ENCODE measurements at places on chromosomes 6 and 20.

DNA sequence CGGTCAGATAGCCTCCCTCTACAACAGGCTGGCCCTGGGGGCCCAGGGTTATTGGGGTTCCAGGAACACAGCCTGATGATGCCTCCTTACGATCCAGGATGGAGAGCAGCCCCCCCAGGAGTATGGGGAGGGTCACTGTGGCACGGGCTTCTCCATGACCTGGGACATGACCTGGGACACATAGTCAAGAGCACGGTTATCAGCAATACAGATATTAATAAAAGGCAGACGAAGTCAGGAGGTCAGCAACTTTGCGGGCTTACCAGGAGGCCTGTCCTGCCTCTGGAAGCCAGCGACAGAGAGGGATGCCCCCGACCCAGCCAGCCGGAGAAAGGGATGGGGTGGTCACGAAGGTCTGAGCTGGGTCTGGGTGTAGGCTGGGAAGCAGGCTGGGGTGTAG lies 795 bp downstream of the MMP24OS start:
- no peak for DNase-seq

GRCh38 chr6:135322427-135323201 lies 141.5 kb downstream of the MYB start:
- no peak for DNase-seq

DNA sequence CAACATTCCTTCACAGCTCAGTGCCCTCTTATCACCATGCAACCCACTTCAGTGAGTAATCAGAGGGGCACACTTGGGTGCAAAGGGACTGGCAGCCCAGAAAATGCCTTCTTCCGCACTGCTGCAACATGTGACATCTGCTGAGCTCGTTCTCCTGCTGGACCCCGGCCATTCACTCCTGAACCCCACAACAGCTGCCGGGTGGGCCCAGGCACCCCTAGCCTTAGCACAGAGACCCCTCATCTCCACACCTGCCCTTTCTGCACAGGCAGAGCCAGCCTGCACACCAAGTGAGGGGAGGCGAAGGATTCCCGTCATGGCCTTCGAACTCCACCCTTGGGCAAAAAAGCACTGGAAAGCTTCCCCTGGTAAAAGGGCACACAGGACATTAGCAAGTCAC lies 164.3 kb upstream of the RIN2 start:
- no peak for DNase-seq

DNA sequence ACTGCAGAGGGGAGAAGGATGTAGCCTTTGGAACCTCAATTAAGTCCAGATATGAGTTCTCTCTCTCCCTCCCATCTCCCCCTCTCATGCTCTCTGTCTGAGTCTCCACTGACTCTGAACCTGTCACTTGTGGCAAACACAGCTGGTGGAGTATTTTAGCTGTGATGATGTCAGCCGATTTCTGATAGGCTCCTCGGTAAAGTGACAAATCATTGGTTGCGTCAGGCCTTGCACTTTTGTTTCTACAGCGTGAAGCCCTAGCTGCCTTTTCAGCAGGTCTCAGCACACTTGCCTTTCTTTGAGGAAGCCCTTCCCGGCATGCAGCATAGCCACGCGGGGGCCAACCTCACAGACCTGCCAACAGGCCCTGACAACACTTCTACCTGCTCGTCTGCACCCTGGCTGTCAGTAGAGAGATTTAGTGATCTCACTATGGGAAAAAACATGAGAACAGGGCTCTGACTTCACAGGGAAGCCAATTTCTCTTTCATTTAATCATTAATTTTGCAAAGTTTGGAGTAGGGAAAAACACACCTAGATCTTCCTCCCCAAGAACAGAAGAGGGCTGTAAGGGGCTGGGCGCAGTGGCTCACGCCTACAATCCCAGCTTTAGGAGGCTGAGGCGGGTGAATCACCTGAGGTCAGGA lies 84.4 kb downstream of the GMPR start:
- DNase-seq: peak; percentile 80

GRCh38 chr6:107656883-107657282 lies 167.0 kb downstream of the SOBP start:
- no peak for DNase-seq

GRCh38 chr6:86459978-86460377 lies 477.4 kb upstream of the HTR1E start:
- DNase-seq: no peak

- DNase-seq: no peak
Measured at GRCh38 chr6:127784468-127784867, 116.4 kb downstream of the THEMIS start.

- DNase-seq: no peak
Measured at GRCh38 chr6:43831191-43831590, 61.2 kb downstream of the VEGFA start.

DNA sequence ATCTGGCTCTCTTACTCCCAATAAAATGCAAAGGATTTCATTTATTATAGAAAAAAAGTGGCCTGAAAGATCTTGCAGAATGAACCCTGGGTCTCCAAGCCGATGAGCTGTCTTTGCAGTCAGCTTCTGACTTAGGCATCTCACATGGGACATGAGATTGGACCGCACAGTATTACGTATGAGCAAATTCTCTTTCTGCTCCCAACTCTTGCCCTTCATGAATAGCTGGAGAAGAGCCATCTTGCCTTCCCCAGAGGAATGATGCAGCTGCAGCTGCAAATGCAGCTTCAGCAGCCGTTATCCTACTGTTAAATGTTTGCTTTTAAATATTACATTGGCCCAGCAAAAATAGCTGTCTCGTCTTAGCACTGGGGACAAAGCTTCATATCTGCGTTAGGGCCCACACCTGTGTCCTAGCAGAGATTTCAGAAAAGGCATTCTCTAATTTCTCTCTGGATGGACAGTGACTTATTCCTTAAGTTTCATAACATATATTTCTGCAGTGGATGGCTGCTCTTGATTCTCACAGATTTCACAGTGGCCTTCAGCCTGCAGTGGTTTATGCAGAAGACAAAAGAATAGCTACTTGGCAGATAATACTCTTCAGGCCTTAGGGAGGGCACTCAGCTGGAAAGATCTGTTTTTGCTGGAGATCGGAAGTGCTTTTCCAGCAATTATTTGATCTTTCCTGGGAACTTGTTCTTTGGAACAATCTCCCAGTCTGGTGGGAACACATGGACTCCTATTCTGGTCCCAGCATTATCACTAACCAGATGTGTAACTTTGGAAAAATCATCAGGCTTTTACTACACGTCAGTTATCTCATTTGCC lies 129.2 kb downstream of the FYN start:
- no peak for DNase-seq

- DNase-seq: no peak
Measured at GRCh38 chr6:22361576-22361975, 64.7 kb upstream of the PRL start.

DNA sequence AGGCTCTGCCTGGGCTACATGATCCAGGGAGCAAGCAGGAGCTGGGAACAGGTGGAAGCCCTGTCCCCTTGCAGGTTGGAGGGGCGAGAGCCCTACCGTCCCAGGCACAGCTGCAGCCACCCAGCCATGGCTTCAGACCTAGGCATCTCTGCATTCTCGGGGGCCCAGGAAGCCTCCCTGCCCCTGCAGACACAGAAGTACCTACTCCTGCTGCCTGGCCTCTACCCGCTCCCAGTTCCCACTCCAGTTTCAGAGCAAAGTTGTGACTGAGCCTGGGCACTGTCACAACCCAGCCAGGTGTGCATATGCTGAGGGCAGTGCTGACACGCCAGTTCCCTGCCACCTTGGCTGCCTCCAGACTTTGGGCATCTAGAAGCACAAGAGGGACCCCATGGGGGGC lies 645.9 kb downstream of the HTR1B start:
- DNase-seq: no peak

DNA sequence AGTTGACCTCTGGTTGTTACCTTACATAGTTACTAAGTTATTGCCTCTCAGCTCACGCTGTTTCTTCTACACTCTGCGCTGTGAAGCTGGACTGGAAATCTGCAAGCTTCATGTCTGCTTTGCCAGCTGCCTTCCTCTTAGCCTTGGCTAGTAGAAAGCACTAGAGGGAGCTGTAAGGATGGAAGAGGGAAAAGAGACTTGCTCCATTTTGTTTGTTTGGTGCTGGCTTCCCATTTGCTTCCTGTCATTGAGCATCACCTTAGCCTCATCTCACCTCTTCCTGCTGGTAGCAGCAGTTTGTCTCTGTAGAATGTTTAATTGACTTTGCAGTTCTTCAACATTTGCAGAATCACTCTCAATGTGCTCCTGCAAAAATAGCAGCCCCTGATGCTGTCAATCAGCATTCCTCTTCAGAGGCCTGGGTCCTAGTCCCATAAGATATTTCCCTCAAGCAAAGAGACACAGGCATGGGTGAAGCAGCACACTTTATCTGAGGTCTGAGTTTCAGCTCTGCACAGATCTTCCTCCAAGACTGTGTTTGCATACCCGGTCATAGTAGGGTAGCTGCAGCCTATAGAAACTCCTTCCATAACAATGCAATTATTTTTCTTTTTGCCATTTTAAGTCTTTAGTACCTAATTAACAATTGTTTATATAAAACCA lies 302.2 kb upstream of the EPHA7 start:
- DNase-seq: no peak

GRCh38 chr6:40457261-40457660 lies 129.9 kb downstream of the LRFN2 start:
- DNase-seq: no peak

DNA sequence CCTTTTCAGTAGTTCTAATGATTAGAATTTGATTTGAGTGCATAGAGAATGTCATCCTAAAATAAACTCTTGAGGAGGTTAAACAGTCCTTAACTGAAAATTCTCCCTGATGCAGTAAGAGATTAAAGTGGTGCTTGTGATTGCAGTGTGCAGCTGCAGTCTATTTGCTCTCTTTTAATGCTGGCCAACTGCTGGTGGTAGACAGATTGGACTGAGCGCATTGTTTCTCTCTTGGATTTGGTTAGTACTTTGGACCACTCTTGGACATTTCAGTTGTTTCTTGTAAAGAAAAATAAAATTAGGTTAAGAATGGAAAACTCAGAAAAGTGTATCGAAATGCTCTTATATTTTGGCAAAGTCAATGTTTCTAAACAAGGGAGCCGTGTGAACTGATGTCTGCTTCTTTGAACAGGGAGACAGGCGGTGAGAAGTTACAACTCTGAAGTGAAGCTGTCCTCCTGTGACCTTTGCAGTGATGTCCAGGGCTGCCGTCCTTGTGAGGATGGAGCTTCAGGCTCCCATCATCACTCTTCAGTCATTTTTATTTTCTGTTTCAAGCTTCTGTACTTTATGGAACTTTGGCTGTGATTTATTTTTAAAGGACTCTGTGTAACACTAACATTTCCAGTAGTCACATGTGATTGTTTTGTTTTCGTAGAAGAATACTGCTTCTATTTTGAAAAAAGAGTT lies 127.2 kb downstream of the CD109 start:
- no peak for DNase-seq

- DNase-seq: no peak
Measured at GRCh38 chr6:81556551-81556950, 195.9 kb downstream of the TENT5A start.

DNA sequence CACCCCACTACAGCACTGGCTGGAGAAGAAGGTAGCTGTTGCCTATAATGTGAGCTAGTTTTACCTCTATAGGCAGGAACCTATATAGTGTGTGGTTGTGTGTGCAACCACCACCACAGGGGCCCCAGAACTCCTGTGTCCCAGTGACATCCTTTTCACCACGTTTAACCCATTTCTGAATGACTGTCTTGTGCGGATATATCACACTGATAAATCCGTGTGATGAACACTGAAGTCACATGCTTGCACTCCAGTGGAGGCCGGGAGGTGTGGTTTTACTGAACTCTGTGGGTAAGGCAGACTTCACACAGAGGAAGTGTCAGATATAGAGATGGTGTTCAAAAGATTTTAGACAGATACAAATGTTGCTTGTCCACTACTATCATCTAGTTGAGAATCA lies 32.5 kb downstream of the SDHAF4 start:
- no peak for DNase-seq

- DNase-seq: no peak
Measured at GRCh38 chr6:137808836-137809315, 58.2 kb upstream of the TNFAIP3 start.

DNA sequence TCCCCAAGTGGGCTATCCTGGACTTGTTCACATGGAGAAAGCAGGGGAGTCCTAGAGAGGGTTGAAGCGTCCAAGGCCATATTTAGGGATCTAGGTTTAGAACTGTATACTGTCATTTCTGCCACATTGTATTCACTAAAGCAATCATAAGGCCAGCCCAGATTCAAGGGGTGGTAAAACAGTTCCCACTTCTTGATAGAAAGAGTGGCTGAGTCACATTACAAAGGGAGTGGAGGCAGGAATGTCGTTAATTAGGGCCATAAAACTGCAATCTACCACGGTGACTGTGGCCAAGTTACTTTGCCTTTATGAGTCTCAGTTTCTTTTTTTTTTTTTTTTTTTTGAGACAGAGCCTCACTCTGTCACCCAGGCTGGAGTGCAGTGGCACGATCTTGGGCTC lies 7.4 kb upstream of the UBR2 start:
- no peak for DNase-seq

GRCh38 chr6:38460186-38460585 lies 179.5 kb downstream of the BTBD9 start:
- no peak for DNase-seq

- DNase-seq: no peak
Measured at GRCh38 chr6:108446629-108447150, 114.0 kb upstream of the FOXO3 start.

- DNase-seq: no peak
Measured at GRCh38 chr20:63699466-63700198, 3.2 kb downstream of the TNFRSF6B start.

- DNase-seq: no peak
Measured at GRCh38 chr6:34955442-34955841, 66.4 kb downstream of the ANKS1A start.

DNA sequence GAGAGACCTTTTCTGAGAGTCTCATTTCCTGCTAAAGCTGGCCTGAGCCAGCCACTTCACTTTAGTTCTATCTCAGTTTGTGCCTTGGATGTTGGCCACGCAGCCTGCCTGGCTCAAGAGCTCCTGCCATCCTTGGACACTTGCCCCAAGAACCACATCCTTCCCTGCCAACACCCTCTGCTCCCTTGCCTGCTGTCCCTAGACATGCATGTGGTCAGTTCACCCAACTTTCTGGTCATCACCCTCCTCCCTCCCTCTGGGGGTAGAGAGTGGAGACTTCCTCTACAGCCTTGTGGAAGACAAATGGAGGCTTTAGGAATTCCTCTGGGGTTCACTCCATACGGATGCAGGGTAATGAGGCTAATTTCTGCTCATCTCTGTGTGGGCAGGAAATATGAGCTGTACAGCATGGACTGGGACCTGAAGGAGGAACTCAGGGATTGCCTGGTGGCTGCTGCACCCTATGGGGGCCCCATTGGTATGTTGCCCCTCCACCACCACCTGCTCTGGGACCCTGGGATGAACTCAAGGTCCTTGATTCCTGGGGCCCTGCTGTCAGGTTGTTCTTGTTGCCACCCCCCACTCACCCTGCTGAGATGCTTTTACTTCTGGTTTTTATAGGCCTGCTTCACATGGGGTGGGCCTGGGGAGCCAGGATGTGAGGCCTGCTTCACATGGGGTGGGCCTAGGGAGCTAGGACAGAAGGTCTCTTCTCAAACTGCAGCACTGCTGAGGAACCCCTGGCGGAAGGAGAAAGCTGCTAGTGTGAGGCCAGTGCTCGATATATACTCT lies 13.8 kb upstream of the PTPRA start:
- DNase-seq: no peak
